ENCODE measurements at places on chromosomes 7 and 10. TPM values are rescaled to one million over a fixed set of nuclear protein-coding genes. Genes with fewer than 3 reads are reported as not detected.

Gene ANKRD30A
- not detected for total RNA-seq

Gene DPP6
- 33.2 TPM for total RNA-seq

Gene CHAT
- total RNA-seq = not detected

DNA sequence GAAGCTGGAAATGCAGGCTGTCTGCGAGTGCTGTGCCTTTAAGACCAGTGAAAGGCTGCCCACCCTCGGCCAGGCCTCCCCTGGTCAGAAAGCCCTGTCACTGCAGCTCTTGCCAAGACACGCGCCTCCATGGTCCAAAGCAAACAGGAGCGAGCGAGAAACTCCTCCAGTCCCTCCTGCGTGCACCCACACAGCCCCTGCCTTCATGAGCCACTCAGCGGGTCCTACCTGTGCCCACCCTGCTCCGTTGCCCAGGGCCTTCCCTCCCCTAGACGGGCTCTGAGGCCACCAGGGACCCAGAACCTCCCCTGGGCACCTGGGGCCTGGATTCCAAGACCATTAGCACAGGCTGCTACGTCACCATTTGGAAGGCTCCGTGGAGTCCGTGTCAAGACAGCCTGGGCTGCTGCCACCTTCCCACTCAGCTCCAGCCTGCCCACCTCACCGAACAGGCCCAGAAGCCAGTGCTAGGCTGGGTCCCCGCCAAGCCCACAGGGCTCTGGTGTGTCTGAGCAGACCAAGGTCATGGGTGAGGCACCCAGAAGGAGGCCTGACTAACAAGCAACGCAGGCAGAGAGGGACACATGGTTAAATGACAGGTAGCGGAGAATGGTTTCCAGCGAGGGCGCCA, 144.5 kb downstream of the NEURL1 start:
- no peak for DNase-seq
- H3K4me1 ChIP-seq = peaks cover 82% of the 10 kb centered on the region
- H3K27ac ChIP-seq = peak overlapping the region; percentile 85
- no peaks in the 10 kb centered on the region for H3K27me3 ChIP-seq

DNA sequence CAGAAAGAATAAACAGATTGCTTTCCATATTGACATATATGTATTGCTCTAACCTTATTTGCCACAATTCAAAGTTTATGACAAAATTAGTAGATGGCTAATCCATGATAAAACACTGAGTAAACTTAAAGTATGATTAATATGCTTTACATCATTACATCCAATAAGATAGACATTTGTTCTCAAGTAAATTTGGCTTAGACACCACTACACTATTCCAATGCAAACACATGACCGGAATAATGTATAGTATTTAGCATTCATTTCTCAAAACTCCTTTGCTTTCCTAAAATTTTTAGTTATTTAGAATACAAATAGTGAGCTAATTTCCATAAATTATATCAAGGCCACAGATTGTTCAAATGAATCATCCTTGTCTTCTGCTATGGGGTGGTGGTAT, 20.2 kb downstream of the SEM1 start:
- H3K27ac ChIP-seq = no peak overlapping the region
- H3K36me3 ChIP-seq = no peaks in the 10 kb centered on the region
- peaks cover 2% of the 10 kb centered on the region for H3K4me1 ChIP-seq
- DNase-seq = no peak

DNA sequence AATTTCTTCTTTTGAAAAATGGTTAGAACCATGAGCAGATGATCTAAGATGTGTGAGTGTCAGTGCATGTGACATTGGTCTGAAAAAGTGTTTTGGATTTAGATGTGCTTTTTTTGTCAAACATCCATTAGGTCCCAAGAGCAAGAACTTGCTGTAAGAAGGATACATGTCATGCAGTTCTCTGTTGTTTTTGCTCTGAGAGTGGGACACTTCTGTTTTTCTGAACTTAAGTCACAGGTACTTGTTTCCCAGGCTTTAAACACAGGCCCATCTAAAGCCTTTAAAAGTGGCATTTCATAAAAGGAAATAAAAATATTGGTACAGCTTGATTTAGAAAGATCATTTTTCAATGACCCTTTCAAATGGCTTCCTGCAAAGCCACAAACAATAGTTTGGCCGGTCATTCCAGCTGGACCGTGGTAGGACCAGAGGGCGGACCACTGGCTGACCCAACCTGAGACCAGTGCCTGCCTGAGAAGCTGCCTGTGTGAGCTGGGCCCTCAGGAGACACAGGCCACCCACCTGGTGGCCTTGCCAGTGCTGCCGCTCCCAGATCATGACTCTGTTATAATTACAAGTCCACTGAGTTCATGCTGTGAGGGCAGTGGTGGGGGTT, 92.7 kb downstream of the EEPD1 start:
- no peak overlapping the region for H3K4me3 ChIP-seq
- no peaks in the 10 kb centered on the region for H3K36me3 ChIP-seq
- H3K27me3 ChIP-seq = no peaks in the 10 kb centered on the region
- no peak for DNase-seq
- H3K4me1 ChIP-seq = peaks cover 25% of the 10 kb centered on the region
- H3K27ac ChIP-seq = no peak overlapping the region

GRCh38 chr10:52883996-52884871, 111.7 kb upstream of the MBL2 start:
- no peak for DNase-seq
- no peaks in the 10 kb centered on the region for H3K36me3 ChIP-seq
- no peaks in the 10 kb centered on the region for H3K27me3 ChIP-seq
- H3K4me3 ChIP-seq = no peak overlapping the region
- H3K27ac ChIP-seq = no peak overlapping the region

DNA sequence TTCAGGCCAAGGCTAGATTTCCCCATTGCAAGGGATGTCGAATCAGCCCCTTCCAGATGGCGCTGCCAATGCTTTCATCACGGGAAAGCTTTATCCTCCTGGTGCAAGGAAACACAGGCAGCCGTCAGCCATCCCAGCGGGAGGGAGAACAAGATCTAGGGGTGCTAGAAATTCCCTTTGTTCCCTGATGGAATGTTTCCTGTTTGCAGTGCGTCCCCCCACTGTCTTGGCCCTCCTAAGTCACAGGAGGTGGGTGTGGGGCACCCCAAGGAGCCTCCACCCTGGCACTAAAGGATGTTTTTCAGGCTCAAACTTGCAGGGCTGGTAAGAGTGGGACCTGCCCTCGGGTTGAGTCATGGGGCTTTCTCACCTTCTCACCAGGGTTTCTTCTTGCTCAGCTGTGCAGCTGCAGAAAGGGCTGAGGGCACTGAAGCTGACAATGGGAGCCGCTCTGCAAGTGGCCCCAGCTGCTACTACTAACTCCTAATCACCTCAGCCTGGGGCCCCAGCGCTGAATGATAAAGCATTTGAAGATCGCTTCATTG, 103.6 kb downstream of the PRPF18 start:
- no peak for DNase-seq
- no peak overlapping the region for H3K4me3 ChIP-seq
- no peak overlapping the region for H3K27ac ChIP-seq
- no peaks in the 10 kb centered on the region for H3K27me3 ChIP-seq

DNA sequence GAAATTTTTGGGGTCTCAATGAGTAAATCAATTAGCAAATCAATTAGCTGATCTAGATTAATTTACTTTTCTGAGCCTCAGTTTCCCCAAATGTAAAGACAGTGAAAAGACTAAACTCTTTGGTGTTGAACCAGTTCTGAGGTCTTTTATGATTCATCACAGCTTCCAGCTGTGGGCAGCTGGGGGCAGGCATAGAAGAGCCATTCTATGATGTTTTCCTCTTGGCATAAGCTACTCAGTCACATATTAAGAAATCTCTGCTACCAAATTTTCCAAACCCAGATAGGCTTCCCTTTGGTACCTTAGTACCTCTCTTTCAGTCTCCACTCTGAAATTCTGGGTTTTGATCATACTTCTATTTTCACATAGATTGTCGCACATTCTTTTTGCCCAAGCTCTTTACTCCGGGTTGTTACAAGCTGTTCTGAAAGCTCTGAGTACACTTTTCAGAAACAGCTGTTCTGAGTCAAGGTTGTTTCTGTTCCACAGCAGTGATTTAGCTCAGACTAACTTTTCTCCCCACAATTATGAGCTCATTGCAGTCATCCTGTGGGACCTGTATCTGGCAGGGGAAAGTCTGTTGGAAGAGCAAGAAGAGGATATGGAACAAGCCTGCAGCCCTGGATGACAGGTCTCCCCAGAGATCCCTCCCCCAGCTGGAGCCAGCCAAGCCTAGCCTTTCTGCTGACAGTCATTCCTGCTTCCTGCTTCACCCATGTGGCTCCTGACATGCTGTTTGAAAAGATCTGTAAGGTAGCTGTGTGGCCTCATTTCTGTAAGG, 599.6 kb upstream of the GHITM start:
- no peak overlapping the region for H3K4me3 ChIP-seq
- peak overlapping the region; percentile 25 for H3K27ac ChIP-seq

- H3K27ac ChIP-seq = no peak overlapping the region
- H3K4me3 ChIP-seq = no peak overlapping the region
- no peak for DNase-seq
- H3K36me3 ChIP-seq = no peaks in the 10 kb centered on the region
Measured at GRCh38 chr10:121065330-121065729, 214.2 kb downstream of the WDR11 start.

- no peak overlapping the region for H3K4me3 ChIP-seq
- H3K27me3 ChIP-seq = no peaks in the 10 kb centered on the region
- no peaks in the 10 kb centered on the region for H3K4me1 ChIP-seq
- no peak overlapping the region for H3K27ac ChIP-seq
- H3K36me3 ChIP-seq = no peaks in the 10 kb centered on the region
- DNase-seq = no peak
Measured at GRCh38 chr7:138739859-138740258, 38.7 kb upstream of the SVOPL start.

DNA sequence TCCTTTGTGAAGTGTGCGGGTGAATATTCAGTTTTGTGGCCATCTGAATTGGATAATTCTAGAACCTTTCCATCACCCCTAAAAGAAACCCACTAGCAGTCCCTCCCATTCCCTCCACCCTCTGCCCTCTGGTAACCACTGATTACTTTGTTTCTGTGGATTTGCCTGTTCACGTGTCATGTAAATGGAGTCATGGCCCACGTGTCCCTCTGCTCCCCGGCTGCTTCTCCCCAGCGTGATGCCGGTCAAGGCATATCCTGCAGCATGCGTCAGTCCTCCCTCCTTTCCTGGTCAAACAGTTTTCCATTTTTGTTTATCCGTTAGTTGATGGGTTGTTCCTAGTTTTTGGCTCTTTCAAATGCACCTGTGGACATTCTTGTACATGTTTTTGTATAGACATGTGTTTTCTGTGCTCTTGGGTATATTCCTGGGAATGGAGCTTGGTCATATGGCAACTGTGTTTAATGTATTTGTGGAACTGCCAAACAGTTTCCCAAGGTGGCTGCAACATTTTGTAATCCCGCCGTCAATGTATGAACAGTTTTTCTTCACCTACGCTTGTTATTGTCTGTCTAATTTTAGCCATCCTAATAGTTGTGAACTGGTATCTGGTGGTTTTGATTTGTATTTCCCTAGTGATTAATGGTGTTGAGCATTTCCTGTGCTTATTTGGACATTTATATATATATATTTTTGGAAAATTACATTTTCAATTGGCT, 22.4 kb downstream of the PPP2R2D start:
- no peaks in the 10 kb centered on the region for H3K36me3 ChIP-seq
- DNase-seq = no peak
- H3K27me3 ChIP-seq = no peaks in the 10 kb centered on the region
- peaks cover 22% of the 10 kb centered on the region for H3K4me1 ChIP-seq

DNA sequence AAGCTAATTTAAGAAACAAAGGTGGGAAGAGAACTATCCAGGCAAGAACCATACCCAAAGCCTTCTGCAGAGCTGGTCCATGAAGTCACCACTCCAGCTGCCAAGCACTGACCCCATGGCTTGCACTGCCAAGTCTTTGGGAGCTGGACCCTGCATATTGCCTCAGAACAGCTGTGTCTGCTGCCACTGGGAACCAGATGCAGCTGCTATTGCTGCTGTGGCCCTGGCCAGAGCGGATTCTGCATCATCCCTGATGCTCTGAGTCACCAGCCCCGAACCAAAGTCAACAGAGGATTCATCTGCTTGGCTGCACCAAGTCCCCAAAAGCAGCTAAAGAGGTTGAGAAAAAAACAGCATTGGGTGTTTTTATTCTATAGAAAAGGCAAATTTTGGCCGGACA, 39.2 kb upstream of the GSAP start:
- no peaks in the 10 kb centered on the region for H3K36me3 ChIP-seq
- DNase-seq = no peak
- no peak overlapping the region for H3K4me3 ChIP-seq
- no peak overlapping the region for H3K27ac ChIP-seq

DNA sequence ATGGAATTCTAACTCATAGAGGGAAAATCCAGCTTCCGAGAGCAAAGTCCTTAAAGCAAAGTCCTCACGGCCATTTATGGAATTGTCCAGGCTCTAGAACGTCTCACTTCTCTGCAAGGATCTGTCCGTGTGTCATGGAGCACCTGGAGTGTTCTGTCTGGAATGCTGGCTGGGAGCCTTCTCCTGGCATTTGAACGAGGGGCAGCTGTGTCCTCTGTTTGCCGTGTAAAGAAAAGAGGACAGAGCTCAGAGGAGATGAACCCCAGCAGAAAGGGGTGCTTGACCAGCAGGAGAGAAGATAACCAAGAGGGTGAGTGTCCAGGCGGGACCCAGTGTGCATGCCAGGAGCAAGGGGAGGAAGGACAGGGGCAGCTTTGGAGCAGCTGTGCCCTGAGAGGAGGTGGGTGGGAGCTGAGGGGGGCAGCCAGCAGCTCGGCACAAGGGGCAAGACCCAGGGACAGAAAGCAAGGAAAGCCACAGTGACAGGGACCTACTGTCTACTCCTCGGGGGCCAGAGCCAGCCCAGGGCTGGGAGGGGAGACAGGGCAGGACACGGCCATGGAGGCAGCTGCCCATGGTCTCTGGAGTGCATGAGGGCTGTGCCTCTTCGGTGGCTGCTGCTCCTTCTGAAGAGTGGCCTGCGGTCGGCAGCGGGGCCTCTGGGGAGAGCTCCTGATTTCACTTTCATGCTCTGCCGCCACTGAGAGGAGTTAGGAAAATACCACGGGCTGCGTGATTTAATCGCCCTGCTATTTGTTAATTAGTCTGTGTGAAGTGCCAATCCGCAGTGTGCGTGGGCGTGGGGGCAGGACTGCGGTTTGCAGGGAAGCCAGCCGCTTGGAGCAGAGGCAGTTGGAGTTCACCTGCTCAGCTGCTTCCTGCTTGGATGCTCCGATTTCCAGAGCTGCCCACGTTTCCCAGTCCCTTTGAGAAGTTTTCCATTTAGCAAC, 149.3 kb upstream of the SHH start:
- H3K27me3 ChIP-seq = no peaks in the 10 kb centered on the region
- H3K36me3 ChIP-seq = no peaks in the 10 kb centered on the region
- H3K4me3 ChIP-seq = no peak overlapping the region
- DNase-seq = peak; percentile 82
- H3K4me1 ChIP-seq = no peaks in the 10 kb centered on the region

- H3K27ac ChIP-seq = no peak overlapping the region
- no peaks in the 10 kb centered on the region for H3K36me3 ChIP-seq
- DNase-seq = no peak
Measured at GRCh38 chr10:6069081-6069931, 7.1 kb upstream of the IL2RA start.

DNA sequence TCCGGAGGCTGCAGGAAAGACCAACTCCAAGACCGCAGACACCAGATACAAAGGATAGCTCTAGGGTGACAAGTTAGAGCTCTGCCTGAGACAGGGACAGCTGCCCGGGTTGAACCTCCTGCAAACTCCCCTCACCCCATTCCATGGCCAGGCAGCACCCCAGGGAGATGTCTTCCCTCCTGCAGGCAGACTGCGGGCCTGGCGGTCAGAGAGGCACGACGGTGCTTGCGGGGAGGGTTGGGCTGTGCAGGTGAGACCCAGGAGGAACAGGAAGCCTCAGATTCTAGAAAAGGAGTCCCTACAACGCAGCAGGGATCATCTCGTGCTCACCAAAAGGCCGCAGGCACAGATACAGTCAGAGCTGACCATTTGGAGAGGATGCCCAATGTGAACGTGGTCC, 34.6 kb downstream of the CARD11 start:
- no peak overlapping the region for H3K27ac ChIP-seq
- no peak for DNase-seq
- no peak overlapping the region for H3K4me3 ChIP-seq
- no peaks in the 10 kb centered on the region for H3K4me1 ChIP-seq
